ENCODE measurements at places on chromosomes 1 and 21.

- DNase-seq = no peak
Observed at GRCh38 chr1:55069280-55069679, 29.9 kb downstream of the PCSK9 start.

DNA sequence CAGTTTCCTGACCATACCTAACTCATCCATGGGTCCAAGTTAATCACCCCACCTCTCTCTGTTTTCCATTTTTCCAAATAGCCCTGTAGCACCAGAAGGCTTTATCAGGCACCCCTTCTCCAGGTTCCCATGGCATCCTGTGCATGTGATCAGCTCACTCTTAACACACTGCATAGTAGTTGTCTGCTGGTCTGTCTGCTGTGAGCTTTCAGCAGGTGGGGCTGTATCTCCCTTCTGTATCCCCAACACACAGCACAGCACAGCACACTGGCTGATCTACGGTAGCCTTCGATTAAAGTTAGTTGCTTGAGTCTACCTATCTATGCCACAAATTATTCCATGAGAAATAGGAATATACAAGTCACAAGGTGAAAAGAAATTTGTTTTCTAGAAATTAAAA, 54.3 kb upstream of the C1orf198 start:
- DNase-seq = peak; percentile 63

DNA sequence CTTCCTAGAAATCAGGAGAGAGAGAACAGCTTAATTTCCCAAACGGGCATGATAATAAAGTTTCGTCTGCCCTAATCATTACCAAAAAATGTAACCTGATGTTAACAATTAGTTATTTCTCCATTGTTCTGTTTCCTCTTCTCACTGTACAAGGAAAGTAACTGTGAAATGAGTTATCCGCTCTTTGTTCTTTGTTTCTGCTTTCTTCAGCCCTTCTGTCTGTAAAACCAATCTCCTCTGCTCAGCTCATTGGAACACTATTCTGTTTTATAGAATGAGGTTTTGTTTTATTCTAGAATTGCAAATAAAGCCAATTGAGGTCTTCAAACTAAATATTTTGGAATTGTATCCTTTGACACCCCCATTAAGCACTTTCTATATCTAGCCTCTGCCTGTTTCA, 8.8 kb upstream of the THEM4 start:
- no peak for DNase-seq

- peak; percentile 1 for DNase-seq
Observed at GRCh38 chr1:177355575-177355974, 184.8 kb downstream of the BRINP2 start.

DNA sequence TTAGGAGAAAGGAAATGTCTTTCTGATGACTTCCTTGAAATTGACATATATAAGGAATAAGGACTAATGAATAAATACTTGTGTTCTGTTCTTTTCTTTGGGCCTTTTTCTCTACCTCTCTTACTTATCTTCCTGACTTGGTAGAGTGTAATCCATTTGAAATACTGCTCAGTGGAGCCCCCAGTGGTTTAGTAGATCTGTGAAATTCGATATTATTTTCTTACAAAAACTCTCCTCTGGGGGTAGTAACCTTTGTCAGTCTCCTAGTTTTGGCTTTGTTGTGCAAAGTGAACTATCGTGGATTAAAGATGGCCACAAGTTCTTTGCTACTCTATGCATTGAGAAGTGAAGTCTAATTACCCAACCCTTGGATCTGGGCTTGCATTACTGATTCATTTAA, 48.8 kb downstream of the DUSP10 start:
- peak; percentile 3 for DNase-seq

GRCh38 chr1:173553312-173553711, 49.6 kb downstream of the SLC9C2 start:
- peak; percentile 84 for DNase-seq

DNA sequence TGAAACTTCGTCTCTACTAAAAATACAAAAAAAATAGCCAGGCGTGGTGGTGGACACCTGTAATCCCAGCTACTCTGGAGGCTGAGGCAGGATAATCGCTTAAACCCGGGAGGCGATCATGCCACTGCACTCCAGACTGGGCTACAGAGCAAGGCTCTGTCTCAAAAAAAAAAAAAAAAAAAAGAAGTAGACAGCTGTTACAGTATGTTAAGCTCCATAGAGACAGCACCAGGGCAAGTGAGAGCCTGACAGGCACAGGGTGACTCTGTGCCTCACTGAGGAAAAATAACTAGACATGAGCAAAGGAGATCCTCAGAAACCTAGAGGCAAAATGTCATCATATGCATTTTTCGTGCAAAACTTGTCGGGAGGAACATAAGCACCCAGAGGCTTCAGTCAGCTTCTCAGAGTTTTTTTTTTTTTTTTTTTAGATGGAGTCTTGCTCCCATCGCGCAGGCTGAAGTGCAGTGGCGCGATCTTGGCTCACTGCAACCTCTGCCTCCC, 9.0 kb upstream of the PRDX1 start:
- DNase-seq = no peak

DNA sequence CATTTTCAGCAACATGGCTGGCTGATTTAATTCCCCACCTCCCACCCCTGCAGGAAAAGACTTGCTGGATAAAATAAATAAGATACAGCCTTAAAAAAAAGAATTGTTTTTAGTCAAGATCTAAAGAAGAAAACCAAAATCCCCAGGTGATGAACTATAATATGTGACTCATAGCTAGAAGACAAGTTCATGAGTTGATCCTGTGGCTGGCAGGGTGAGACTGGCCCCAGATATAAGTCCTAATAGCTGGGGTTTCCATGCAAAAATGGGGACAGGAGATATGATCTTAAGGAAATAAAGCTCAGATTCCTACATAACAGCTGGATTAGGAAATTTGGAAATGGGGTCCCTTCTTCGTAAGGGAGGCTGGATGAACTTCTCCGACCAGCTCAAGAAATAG, 21.9 kb upstream of the RGSL1 start:
- no peak for DNase-seq

DNA sequence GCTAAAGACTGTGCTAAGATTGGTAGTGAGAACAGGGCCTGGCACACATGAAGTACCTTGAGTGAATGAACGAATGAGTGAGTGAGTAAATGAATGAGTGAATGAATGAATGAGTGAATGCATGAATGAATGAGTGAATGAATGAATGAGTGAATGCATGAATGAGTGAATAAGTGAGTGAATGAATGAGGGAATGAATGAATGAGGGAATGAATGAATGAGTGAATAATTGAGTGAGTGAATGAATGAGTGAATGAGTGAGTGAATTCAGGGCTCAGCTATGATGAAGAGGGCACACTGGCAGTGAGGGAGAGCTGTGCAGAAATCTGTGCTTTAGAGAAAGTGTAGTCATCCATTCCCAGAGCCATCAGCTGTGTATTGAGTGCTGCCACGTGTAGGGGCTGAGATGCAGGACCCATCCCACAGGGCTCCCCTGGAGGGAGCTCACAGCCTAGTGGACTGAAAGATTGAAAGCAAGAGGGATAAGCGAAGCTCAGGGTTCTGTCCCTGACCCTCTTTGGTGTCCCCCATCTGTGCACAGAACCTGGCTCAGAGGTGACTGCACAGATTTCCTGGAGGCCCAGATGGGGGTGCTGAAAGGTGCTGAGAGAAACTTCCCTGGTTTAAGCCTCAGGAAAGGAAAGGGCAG, 217.9 kb upstream of the VAMP3 start:
- DNase-seq = peak; percentile 10

DNA sequence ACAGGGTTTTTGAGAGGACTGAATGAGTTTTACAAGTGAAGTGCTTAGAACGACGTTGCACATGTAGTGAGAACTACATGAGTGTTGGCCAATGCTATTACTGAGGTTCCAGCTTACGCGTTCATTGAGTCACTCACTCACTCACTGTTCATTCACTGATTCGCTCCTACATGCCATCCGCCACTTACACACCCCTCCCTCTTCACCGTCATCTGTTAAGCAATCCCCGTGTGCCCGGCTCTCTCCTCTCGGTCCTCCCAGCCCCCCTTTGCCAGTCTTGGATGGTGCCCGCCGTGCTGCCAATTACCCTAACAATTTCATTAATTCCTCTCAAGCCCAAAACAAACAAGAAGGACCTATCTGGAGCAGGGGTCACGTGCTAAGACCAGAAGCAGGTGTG, 27.3 kb upstream of the EPHA2 start:
- no peak for DNase-seq

DNA sequence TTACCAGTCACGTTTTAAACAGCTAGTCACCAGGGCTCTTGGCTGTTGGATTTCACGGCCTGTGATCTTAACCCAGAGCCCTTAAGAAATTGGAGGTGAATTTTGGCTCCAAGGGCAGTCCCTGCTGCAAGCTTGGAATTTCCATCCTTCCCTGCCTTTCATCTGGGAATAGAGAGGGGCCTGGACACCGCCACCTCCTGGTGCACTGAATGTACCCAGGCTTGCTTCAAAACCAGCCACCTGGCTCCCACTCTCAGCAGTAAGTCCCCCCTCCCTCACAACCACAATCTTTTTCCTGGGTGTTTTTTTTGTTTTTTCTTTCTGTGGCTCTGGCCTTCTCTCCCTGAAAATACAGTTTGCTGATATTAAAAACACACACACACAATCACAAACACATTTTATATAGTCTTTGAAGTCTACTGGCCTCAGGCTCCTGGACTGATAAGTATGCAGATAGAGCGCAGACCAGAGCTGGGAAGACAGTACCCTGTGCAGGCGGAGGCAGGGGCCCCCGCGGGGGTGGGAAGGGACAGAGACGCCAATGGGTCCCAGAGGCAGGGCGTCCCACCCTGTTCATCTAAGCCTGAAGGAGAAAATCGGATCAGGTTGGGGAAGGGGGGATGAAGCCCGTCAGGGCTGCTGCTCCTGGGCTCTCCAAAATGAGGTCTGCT, 65.8 kb upstream of the IGSF21 start:
- no peak for DNase-seq

GRCh38 chr1:228166170-228166936, 749 bp downstream of the IBA57 start:
- peak; percentile 89 for DNase-seq

DNA sequence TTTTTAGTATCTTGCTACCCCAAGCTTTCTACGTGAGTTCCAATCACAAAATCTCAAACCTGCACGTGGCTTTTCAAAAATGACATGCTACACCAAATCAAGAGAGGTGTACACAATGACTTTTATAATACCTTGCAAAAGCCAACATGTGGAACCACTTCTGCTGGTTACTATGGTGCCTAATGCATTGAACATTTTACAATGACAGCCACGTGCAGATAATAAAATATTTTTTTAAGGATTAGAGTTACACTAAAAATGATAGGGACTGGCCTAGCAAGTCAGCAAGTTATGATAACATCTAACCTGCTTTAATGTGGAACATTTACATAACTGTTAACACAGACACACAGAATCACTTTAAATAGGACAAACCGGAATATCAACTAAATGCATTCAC, 30.2 kb downstream of the EYA3 start:
- no peak for DNase-seq

DNA sequence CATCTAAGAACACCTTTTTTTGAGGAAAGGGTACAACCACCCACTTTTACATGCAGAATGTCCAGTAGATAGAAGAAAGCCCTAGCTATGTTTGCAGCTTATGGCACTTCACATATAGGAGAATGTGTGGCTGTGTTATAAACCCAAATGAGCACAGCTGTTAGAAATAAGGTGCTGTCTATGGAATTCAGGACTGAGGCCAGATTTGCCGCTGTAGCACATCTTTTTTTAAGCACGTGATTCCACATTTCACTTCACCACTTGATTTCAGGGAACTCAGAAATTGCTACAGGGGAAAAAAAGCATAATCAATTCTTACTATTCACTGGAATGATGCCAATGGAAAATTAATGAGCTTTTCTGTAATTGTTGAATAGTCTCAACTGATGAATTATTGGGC, 147.2 kb upstream of the ADAMTS5 start:
- no peak for DNase-seq

GRCh38 chr1:76802094-76802493, 65.2 kb upstream of the ST6GALNAC5 start:
- DNase-seq = no peak

GRCh38 chr1:37765916-37766664, 1.2 kb upstream of the EPHA10 start:
- no peak for DNase-seq

GRCh38 chr1:98926597-98926996, 78.1 kb downstream of the PLPPR5 start:
- DNase-seq = no peak

- no peak for DNase-seq
Observed at GRCh38 chr1:33714421-33714820, 149.5 kb upstream of the HMGB4 start.

GRCh38 chr1:208180421-208180820, 63.8 kb downstream of the PLXNA2 start:
- no peak for DNase-seq

DNA sequence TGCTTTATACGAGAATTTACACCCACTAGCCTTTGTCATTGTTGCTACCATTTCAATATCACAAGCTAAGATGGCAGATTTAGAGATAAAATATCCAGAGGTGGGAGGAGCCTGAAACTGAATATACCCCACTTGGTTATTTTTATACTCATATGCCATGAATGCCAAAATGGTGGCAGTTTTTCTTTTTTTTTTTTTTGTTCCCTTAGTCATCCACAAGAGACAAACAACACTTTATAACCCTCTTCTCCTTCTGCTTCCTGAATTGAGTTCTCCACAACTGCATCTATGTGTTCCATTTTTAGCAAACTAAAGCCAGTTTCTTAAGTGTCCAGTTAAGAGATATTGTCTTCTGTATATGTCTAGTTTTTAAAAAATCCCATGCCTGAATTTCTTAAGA, 558.4 kb downstream of the LMO4 start:
- no peak for DNase-seq

- no peak for DNase-seq
Observed at GRCh38 chr1:200525090-200525987, 95.2 kb downstream of the KIF14 start.

DNA sequence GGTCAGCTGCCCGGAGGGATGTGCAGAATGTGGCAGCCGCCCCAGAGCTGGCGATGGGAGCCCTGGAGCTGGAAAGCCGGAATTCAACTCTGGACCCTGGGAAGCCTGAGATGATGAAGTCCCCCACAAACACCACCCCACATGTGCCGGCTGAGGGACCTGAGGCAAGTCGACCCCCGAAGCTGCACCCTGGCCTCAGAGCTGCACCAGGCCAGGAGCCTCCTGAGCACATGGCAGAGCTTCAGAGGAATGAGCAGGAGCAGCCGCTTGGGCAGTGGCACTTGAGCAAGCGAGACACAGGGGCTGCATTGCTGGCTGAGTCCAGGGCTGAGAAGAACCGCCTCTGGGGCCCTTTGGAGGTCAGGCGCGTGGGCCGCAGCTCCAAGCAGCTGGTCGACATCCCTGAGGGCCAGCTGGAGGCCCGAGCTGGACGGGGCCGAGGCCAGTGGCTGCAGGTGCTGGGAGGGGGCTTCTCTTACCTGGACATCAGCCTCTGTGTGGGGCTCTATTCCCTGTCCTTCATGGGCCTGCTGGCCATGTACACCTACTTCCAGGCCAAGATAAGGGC, 33.5 kb upstream of the LHX4 start:
- no peak for DNase-seq

GRCh38 chr1:109438798-109439297, 12.6 kb upstream of the PSMA5 start:
- peak; percentile 7 for DNase-seq
